ENCODE measurements at places on chromosomes 13 and 19. TPM values are rescaled to one million over a fixed set of nuclear protein-coding genes. Genes with fewer than 3 reads are reported as not detected.

DNA sequence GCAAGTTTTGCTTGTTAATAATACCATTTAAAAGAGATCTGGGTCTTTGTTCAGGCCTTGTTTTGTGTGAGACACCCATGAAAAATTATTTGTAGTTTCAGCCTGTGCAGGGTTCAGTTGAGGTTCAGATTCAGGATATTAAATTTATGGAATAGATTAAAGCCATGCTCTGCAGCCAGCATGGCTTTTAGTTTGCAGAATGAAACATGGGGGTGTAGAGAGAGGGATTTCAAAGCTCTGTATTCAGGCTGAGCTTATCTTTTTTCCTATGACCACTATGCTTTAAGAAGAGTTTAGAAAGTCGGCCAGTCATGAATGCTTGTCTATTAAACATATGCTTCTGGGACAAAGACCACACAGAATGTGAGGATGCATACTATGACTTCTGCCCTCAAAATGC, 73.6 kb downstream of the DCLK1 start:
- no peak for DNase-seq

DNA sequence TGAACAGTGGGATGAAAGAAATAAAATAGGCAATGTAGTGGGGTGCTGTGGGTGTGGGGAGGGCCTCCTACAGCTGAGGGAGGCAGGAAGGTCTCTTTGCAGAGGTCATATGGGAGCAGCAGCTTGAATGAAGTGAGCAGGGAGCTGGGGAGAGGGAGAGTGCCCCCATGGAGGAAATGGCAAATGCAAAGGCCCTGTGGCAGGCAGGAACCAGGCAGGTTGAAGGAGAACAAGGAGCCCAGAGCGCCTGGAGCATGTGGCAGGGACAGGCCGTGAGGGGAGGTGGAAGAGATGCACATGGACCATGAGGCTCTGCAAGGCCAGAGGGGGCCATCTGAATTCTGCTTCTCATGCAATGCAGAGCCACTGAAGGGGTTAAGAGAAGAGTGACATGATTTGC, 191.8 kb downstream of the URI1 start:
- DNase-seq = no peak

Gene SHISA7
- total RNA-seq = 0.28 TPM

DNA sequence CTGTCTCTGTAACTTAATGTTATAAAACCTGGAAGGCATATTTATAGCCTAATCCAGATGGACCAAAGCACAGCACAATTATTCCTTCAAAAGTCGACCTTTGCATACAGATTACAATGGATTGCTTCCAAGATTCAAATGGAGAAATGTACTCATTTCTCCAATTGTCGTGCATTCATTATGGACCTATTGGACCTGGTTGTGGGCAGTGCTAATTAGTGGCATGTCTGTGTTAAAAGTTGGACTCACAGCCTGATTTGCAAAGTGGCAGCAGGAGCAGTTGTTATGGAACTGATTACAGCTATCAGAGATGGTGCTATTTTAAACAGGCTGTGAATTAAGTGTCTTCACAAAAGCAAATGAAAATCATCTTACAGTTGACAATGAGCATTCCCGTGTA, 1529.3 kb upstream of the SLC10A2 start:
- DNase-seq = no peak

GRCh38 chr13:24103782-24104372, 56.6 kb upstream of the SPATA13 start:
- DNase-seq = no peak

DNA sequence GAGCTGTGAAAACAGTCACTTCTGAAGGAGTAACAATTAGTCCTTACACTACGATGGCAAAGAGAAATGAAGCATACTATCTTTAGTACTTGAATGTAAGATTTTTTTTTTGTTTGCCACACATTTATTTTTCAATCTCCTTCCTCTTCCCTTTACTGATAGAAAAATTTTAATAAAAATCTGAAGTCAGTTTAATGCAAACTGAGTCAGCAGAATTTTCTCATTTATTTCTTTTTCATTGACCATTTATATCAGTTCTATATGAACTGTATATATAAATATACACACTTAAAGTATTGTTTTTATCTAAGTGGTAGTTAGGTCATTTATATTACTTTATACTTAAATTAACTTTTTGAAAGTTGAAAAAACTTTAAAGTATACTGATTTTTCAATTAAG, 1009.1 kb upstream of the SPRY2 start:
- DNase-seq = no peak

DNA sequence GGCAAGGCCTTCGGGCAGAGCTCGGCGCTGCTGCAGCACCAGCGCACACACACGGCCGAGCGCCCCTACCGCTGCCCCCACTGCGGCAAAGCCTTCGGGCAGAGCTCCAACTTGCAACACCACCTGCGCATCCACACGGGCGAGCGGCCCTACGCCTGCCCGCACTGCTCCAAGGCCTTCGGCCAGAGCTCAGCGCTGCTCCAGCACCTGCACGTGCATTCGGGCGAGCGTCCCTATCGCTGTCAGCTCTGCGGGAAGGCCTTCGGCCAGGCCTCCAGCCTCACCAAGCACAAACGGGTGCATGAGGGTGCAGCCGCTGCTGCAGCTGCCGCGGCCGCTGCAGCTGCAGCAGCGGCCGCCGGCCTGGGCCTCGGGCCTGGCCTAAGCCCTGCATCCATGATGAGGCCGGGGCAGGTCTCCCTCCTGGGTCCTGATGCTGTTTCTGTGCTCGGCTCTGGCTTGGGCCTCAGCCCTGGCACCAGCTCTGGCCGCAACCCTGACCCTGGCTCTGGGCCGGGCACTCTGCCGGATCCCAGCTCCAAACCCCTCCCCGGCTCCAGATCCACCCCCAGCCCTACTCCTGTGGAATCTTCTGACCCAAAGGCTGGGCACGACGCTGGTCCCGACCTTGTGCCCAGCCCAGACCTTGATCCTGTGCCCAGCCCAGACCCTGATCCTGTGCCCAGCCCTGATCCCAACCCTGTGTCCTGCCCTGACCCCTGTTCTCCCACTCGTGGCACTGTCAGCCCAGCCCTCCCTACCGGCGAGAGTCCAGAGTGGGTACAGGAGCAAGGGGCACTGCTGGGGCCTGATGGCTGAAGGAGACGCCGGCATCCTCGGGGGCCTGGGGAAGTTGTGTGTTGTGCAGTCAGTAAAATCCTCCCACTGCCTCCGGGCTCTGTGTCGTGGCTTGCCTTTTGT, 2.0 kb upstream of the MCOLN1 start:
- DNase-seq = no peak

Gene SHANK1
- total RNA-seq = 1.1 TPM

Gene FCAR
- total RNA-seq = not detected

DNA sequence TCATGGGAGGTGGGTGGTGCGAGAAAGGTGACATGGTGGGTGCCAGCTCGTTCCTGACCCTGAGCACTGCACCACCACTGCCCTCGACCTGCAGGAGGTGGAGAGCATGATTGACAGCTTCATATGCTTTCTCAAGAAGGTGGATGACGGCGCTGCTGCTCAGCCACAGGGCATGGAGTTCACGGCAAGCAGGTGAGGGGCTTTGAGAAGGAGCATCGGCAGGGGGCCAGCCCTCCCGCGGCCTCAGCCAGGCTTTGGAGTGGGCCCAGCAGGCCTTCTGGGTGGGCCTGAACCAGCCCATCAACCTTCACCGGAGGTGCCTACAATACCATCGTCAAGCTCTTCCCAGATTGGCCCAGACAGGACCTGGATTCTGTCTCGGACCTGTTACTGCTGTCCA, 18.9 kb upstream of the ZNF14 start:
- DNase-seq = no peak
